AG20443 (cell line): ENCODE measurements at places on chromosomes 11 and 22.

DNA sequence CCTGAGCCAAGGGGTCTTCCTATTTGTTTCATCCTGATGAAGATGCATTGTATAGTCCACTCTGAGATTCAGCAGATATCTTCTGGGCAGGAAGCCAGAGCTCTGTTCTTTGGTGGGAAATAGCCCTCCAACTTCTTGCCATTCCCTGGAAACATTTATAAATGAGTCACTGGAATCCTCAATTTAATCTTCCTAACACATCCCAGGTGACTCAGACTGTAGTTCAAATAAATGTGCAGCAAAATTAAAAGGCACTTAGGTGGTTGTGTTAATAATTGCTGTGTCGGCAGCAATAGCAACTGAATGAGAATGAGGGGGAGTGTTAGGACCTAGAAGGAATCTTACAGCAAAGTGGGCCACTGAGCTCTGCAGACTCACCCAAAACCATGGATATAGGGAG is 108.6 kb downstream of the INSC start:
- no peak for DNase-seq

DNA sequence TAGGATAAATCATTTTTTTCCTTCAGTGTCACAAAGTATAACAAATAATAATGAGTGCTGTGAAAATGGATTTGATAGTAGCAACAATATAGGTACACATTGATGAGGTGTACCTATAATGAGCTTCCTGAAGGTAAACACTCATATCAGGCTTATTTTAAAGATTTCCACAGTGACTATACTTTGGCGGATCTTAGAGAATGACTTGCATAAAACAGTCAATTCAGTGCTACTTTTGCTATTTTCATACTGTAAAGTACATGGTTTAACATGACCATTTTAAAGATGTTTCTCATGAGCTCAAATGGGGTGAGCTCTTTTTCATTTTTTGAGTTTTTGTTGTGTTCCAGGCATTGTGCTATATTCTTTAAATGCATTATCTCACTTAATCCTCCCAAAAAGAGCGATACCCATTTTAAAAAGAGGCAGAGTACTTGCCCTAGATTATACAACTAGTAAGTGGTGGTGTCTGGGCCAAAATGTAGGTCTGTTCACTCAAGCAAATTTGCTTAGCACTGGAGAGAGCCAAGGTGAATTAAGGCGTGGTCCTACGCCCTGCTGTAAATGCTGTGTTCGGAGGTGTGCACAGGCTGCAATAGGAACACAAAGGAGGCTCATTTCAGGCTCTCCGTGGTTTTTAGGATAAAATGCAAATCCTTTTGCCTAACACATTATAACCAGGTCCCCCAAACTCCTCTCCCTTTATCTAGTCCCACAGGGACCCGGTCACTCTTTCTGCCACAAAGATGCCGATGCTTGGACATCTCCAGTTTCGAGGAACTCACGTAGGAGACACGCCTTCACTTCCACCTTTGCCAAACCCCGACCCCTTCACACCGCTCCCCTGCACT is 617 bp upstream of the ALKBH3 start:
- DNase-seq: no peak

DNA sequence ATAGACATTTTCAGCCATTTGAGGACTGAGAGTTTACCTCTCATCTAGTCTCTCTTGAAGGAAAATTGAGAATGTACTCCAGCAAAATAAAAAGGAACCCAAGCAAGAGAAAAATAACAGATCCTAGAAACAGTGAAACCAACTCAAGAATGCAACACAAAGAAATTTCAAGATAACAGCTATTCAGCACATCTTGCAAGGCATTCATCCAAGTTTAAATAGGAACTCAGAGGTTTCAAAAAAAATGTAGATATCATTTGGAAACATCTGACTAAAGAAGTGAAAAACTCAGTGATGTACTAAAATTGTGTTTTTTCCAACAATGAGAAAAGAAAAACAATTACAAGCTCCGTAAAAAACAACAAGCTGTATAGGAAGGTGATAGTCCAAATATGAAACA is 76.4 kb downstream of the TMEM135 start:
- DNase-seq: no peak

DNA sequence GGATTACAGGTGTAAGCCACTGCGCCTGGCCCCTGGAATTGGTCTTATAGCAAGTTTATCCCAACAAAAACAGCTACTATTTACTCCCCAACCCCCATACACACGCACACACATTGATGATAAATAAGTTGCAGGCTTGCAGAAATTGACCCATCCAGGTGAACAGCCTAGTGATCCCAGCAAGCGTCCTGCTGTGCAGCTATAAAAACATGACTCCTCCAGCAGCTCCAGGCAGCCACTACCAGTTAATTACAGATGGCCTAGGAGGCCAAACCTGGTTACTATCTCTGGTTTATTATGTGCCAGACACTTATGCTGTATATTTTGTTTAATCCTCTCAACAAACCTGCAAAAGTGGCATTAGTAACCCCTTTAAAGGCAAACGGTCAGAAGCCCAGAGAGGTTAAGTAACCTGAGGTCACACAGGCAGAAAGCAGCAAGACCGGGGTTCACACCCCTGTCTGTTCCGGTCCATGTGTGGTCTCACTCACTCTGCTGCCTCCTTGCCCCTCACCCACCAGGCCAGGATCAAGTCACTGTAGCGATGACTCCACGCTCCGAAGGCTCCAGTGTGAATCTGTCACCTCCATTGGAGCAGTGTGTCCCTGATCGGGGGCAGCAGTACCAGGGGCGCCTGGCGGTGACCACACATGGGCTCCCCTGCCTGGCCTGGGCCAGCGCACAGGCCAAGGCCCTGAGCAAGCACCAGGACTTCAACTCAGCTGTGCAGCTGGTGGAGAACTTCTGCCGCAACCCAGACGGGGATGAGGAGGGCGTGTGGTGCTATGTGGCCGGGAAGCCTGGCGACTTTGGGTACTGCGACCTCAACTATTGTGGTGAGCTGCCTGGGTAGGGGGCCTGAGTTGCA is 6.6 kb downstream of the F2 start:
- DNase-seq: no peak
